ENCODE measurements at places on chromosomes 6 and 20.
A peak's percentile ranks its signal among the peaks of the same experiment; 100 is the strongest.

DNA sequence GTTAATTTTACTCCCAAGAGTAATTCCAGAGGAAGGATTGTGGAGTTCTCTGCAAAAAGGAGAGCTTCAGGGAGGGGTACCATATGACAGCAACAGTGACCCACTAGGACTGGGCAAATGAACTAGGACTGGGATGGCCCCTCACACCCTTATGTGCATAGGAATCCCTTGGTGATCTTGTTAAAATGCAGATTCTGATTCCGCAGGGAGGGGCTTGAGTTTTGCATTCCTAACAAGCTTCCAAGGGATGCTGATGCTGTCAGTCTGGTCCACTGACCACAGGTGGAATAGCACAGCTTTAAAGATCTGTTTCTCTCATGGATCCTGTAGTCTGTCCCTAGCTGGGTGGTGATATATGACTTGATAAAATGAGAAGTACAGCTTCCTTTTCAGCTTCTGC lies 6.3 kb upstream of the FOXA2 start:
- H3K4me1 ChIP-seq: no peaks in the 10 kb centered on the region
- no peak overlapping the region for H3K27ac ChIP-seq
- DNase-seq: no peak
- H3K27me3 ChIP-seq: peaks cover 14% of the 10 kb centered on the region
- no peaks in the 10 kb centered on the region for H3K36me3 ChIP-seq

- H3K36me3 ChIP-seq: no peaks in the 10 kb centered on the region
- no peak for DNase-seq
- no peaks in the 10 kb centered on the region for H3K4me1 ChIP-seq
- no peak overlapping the region for H3K4me3 ChIP-seq
- no peak overlapping the region for H3K27ac ChIP-seq
Measured at GRCh38 chr6:5723841-5724691, 282.7 kb downstream of the NRN1 start.

- peak; percentile 70 for DNase-seq
- H3K4me1 ChIP-seq: no peaks in the 10 kb centered on the region
- no peak overlapping the region for H3K4me3 ChIP-seq
- H3K36me3 ChIP-seq: no peaks in the 10 kb centered on the region
- no peak overlapping the region for H3K27ac ChIP-seq
Measured at GRCh38 chr20:6142348-6142993, 19.6 kb upstream of the FERMT1 start.

GRCh38 chr6:134535831-134536230 lies 217.9 kb upstream of the SGK1 start:
- DNase-seq: peak; percentile 28
- no peaks in the 10 kb centered on the region for H3K27me3 ChIP-seq
- H3K4me3 ChIP-seq: no peak overlapping the region
- no peaks in the 10 kb centered on the region for H3K36me3 ChIP-seq
- no peaks in the 10 kb centered on the region for H3K4me1 ChIP-seq
- H3K27ac ChIP-seq: no peak overlapping the region

GRCh38 chr20:8368670-8369069 lies 236.6 kb downstream of the PLCB1 start:
- H3K27me3 ChIP-seq: no peaks in the 10 kb centered on the region
- no peak overlapping the region for H3K27ac ChIP-seq
- H3K4me1 ChIP-seq: no peaks in the 10 kb centered on the region
- DNase-seq: no peak
- no peak overlapping the region for H3K4me3 ChIP-seq

DNA sequence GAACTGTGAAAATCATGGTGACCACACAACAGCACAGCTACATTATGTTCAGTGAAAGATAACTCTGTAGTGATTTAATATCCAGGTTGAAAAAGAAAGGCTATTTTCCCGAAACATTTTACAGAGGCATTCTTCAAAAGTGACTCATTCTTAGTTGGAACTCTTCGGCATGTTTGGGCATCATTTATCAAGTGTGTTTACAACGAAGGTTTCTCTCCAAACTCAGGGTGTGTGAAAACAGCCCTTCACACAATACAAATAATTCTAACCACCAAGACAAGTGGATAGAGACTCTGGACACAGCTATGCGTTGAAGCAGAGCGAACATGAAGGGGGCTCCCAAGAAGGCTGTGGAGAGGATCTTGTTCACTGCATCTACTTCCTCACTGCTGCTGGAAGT lies 57.6 kb downstream of the CBLN4 start:
- no peaks in the 10 kb centered on the region for H3K36me3 ChIP-seq
- H3K27me3 ChIP-seq: no peaks in the 10 kb centered on the region
- no peak for DNase-seq
- H3K4me1 ChIP-seq: no peaks in the 10 kb centered on the region
